ENCODE measurements at places on chromosomes 11 and 22. TPM values are rescaled to one million over a fixed set of nuclear protein-coding genes. Genes with fewer than 3 reads are reported as not detected.
A peak's percentile ranks its signal among the peaks of the same experiment; 100 is the strongest.

DNA sequence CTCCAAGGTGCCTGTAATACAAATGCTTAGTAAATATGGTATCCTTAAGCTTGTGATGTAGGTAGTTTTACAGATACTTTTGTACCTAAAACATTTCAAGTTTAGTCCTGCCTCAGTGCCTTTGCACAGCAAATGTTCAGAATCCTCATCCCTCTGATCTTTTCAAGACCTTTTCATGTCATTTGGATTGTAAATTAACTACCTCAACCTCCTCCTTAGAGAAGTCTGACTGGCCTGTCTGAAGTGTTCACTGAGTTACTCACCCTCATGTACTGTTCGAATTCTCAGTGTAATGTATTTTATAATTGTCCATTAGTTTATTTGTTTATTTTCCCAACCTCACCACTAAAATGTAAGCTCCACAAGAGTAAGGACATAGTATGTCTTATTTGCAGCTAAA is 147.5 kb downstream of the ELP4 start:
- no peak for DNase-seq

- no peak for DNase-seq
These were observed 5.0 kb upstream of the PLEKHA7 start for GRCh38 chr11:17019232-17019631.

MMP12 gene
- not detected for total RNA-seq

DNA sequence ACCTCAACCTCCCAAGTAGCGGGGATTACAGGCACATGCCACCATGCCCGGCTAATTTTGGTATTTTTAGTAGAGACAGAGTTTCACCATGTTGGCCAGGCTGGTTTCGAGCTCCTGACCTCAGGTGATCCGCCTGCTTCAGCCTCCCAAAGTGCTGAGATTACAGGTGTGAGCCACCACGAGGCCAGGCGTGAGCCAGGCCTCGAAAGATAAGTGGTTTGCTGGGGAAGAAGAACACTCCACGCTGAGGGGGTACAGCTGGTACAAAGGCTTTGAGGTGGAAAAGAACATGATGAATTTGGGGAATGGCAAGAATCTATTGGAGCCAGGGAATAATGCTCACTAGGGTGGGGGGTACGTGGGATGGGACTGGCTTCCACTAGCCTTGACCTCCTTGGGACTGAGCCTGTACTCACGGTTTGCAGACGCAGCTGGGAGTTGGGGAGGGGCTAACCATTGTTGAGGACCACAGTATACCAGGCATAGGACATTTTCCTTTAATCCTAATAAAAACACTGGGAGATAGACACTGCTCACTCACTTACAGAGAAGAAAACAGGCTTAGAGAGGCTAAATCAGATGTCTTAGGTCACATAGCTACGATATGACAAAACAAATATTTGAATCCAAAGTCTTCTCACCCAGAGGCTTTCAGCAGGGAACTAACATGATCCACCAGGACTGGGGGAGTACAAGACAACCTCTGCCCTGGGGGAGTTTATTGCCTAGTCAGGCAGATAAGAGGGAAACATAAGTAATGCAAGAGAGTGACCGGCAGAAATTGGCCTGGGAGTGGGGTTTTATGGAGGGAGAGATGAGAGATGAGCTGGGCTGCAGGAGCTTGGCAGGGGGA is 4.9 kb downstream of the SLCO2B1 start:
- no peak for DNase-seq

- DNase-seq: peak; percentile 18
These were observed 74.7 kb downstream of the CHST1 start for GRCh38 chr11:45590743-45591142.

CPSF7 gene
- total RNA-seq: 39.0 TPM

DNA sequence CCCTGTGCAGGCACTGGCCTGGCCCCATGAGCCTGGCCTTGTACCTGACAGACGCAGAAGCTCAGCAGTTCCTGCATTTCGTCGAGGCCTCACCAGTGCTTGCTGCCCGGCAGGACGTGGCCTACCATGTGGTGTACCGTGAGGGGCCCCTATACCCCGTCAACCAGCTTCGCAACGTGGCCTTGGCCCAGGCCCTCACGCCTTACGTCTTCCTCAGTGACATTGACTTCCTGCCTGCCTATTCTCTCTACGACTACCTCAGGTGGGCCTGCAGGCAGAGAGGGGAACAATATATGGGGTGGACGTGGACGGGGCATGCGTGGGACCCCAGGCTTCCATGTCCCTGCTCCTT is 4.9 kb downstream of the LARGE2 start:
- no peak for DNase-seq

DNA sequence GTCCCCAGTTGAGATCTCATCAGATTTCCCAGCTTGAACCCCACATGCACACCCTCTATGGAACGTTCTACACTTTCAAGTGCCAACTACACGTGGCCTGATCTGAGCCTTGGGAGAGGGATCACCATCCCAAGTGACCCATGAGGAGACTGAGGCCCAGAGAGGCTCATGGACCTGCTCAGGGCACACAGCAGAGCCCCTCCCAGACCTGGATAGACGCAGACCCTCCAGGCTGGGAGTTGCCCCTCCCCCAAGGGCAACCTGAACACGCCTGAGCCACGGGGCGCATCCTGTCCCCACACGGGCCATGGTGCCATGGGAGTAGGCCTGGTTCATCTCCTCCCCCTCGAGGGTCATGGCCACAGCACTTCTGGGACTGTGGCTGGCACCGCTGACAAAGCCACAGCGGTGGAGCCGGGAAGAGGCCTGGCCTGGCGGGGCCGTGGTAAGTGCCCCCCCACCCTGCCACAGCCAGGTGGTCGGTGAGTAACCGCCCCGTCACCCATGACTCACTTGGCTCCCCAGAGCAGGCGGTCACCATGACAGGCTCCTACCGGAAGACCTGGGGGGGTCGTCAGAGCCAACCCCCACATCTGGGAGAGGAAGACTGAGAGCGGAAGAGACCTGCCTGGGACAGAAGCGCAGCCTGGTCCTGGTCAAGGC is 8.1 kb downstream of the WNT7B start:
- DNase-seq: no peak

DNA sequence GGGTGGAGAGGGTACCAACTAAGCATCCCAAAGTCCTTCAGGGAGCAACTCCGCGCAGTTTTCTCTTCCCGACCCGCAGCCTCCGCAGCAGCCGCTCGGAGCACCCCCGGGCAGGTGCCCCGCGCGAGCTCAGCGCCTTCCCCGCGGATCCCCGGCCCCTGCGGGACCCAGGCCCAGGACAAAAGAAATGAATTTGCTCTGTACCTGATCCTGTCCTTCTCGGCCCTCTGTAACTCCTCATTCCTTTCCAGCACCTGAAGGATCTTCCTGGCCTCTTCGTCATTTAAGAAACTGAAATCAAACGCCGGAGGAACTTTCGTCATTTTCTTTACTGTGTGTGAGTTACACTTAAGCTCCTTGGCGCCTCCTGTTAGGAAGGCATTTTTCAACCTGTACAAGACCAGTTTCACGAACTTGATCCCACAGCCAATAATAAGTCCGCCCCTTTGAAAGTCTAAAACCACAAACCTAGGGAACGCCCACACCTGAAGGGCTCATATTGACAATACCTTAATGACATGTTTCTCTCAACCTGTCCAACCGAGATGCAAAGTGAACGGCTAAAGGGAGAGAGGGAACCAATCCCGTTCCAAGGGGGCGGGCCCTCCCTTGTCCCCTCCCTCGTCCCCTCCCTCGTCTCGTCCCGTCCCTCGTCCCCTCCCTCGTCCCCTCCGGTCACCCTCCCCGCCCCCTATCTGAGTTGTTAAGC is at the start of gene EXPH5:
TSS of gene EXPH5 (minus strand) at position 555 of the 709 bp plus-strand sequence. CDS start at position 323, 232 bp downstream.
- DNase-seq: peak; percentile 95

DNA sequence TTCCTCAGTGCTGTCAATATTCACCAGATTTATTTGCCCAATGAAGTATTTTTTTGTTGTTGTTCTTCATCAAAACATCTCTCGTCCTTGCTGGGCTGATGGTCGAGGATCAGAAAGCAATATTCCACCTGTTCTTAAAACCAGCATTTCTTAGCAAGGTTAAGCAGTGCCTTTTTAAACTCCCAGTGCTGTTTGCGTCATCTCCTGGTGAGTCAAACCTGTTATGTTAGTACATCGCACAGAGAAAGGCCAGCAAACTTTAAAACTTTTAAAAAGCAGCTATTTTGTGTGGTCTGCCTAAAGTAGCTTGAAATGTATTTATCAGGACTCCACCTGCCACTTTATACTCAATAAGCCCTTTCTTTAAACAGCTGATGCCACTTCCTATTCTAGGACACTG is 802.0 kb downstream of the KCNA4 start:
- no peak for DNase-seq

- no peak for DNase-seq
These were observed 13.9 kb upstream of the OR8K1 start for GRCh38 chr11:56331861-56332491.

- no peak for DNase-seq
These were observed 11.6 kb upstream of the HSPA8 start for GRCh38 chr11:123073343-123074057.

DCHS1 gene
- 62.2 TPM for total RNA-seq

OR52E8 gene
- total RNA-seq: not detected

GRCh38 chr11:104564921-104565582 is 333.2 kb downstream of the CASP12 start:
- no peak for DNase-seq

DNA sequence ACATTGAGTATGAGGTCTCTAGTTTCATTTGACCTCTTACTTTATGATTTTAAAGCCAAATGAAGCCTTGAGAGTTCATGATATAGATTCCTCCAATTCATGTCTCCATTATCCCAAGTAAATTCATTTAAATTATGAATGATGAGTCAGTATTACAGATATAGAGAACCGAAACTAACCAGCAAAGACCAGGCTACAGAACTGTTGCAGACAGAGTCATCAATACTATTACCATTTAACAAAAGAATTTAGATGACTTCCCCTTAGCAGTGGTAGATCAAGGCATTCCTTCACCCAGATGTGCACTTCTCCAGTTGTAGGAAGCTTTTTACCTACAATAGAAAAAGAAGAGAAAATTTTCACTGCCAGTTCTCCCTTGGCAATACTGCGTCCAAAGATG is 11.8 kb upstream of the CCDC89 start:
- no peak for DNase-seq

- no peak for DNase-seq
These were observed 327.5 kb upstream of the TENM4 start for GRCh38 chr11:79768343-79768742.

DNA sequence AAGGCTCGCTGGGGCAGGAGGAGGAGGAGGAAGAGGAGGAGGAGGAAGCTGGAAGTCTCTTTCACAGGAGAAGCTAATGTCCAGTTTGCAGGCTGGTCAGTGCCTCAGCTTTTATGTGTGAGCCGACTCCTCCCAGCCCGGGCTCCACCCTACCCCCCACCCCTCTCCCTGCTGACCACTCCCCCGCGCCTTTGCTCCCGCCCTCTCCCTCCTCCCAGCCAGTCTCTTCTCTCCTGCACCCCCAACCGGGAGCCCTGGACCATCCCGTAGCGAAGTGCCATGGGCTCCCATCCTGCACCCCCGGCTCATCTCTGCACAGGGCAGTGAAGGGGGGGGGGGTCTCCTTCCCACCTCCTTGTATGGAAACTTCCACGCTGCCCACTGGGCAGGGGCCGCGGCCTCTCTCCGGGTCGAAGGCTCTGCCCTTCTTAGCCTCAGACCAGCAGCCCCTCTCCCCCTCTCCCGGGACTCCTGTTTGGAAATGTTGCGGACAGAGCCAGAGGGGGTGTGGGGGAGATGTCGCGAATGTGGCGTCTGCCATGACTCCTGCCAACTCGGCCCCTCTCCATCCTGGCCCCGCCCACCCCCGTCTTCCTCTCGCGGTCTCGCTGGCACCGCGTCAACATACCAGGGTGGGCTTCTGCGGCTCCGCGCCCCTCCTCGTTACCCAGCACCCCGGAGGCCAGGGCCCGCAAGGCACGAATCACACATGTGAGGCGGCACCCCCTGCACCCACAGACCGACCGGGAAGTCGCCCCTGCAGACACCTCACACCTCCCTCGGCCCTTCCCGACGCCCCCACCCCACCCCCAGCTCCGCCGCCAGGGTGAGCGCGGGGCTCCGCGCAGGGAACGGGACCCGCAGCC is 1.8 kb downstream of the IGF2 start:
- DNase-seq: peak; percentile 11

GRCh38 chr11:106828976-106829375 is 189.3 kb downstream of the GUCY1A2 start:
- DNase-seq: no peak

- no peak for DNase-seq
These were observed 40.5 kb downstream of the MICAL2 start for GRCh38 chr11:12150831-12151382.

DNA sequence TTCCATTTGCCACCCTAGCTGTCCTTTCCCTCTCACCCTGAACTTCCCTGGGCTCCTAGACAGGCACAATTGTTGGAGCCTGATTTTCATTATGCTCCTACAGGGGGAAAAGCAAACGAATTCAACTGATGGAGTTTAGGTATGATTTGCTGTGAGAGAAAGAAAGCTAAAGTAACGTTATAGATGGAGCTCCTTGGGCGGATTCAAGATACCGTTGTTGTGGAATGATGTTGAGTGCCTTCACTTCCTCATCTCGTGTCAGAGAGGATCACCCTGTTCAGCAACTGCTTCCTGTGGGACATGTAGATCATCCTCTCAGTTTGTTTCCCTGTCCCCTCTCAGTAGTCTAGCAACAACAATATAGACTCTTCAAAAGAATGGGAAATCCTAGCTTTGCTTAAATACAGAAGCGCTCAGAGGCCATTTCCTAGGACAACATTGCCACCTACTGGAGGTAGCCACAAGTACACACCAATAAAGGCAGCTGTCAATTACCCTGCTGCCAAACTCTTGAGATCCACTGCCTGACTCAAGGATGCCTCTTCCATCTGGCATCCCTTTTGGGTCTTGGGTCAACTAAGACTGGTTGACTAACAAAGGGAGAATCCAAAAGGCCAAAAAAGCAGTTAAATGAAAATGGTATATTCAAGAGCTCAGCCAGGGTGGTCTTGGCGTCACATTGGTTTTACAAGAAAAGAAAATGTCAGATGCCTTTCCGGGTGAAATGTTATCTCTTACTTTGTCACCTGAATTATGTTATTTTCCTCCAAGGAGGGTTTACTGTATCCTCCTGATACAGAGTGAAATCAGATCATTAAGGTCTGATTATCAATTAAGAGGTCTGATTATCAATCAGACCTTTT is 13.5 kb upstream of the DTX4 start:
- peak; percentile 60 for DNase-seq

LRRC74B gene
- total RNA-seq: not detected

DNA sequence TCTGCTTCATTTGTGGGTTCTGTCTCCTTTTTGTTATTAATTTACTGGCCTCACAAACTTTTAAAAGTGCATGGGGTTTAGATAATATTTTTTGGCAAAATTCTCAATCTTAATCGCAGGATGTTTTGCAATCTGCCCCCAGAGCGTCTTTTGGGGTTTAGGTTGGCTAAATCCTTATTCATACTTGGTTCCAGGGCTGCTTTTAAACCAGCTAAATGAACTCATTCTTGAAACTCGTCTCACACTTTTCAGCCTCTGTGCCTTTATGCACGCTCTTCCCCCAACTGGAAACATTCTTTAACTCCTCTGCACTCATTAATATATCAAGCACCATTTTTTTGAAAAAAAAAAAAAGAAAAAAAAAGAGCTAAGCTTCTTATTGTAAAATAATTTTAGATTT is 131.7 kb downstream of the KIF18A start:
- DNase-seq: no peak

GRCh38 chr22:47322854-47323253 is 560.4 kb downstream of the TBC1D22A start:
- DNase-seq: no peak

All from cerebellum (tissue), 4 donors.